ENCODE measurements at places on chromosomes 16 and 17.

DNA sequence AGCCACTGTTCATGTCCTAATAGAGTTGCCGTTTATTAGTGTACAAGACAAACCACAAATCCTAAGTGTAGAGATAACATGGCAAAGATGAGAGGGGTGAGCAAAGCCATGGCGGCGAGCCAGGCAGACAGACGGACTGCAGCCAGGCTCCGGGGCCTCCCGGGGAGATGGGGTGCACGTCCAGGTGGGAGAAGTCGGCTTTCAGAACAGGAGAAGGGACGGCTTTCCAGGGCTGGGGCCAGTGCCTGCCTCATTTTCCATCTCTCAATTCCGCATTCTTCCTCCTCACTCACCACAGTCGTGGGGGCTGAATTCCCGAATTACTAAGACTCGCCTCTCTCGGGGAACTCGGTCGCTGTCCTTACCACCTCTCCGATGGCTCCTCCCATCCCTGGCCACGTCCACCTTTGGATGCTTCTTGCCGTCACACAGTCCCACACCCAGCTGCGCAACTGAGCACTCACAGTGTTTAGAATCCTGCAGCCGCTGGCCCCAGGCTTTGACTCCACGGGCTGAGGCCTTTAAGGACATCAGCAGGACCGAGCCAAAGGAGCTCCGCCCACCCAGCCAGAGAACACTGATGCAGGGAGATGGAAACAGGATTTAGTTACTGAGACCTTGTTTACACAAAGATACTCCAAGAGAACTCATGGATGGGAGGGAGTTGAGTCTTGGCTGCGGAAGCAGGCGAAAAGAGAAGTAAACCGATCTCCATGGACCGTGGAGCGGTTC lies 59.7 kb downstream of the RNF112 start:
- DNase-seq: peak; percentile 76

DNA sequence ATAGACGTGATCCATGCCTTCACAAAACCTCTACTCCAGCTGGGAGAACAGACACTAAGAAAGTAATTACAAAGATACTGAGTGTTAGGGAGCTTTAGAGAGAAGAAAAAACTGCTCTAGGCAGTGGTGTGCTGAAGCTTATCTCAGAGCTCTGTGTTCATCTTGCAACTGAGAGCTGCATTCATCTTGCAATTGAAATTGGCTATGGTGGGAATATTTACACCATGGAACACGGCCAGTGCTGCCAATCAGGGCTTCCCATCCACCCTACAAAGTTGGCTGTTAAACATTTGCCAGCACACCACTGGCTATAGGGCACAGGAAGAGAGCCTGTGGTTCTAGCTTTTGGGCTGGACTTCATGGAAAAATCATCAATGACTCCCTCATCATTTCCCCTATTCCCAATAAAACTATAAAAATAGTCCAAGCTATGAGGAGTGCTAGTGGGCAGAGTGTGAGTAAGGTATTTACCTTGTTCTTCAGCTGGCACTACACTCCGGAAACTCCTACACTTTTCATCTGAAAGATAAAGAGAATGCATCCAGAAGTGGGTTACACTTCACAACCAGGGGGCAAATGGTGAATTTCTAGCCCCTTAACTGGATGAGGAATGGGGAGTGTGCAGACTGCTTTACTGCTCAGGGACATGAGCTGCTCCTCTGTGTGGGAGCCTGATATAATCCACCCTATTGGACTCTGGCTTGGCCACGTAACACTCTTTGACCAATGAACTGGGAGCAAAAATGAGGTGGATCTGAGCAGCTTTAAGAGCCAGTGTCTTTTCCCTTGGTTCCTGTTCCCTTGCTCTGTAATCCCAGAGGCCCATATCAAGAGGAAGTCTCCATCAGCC lies 11.6 kb downstream of the GSG1L2 start:
- DNase-seq: no peak

GRCh38 chr16:12613131-12613991 lies 190.3 kb downstream of the CPPED1 start:
- DNase-seq: peak; percentile 31

- DNase-seq: no peak
Observed at GRCh38 chr17:72423286-72423589, 302.4 kb downstream of the SOX9 start.

- DNase-seq: no peak
Observed at GRCh38 chr16:88380619-88381018, 2.1 kb upstream of the ZNF469 start.

DNA sequence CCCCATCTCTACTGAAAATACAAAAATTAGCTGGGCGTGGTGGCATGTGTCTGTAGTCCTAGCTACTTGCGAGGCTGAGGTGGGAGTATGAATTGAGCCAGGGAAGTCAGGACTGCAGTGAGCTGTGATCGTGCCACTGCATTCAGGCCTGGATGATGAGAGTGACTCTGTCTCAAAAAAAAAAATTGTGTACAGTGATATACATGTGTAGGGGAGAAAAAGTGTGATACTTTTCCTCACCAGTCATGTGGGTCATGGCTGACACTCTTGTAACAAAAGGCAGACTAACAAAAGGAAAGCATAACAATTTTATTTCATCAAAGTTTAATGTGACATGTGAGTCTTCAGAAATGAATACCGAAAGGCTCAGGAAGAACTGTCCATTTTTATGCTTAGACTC lies 2.0 kb upstream of the ABCC12 start:
- no peak for DNase-seq

DNA sequence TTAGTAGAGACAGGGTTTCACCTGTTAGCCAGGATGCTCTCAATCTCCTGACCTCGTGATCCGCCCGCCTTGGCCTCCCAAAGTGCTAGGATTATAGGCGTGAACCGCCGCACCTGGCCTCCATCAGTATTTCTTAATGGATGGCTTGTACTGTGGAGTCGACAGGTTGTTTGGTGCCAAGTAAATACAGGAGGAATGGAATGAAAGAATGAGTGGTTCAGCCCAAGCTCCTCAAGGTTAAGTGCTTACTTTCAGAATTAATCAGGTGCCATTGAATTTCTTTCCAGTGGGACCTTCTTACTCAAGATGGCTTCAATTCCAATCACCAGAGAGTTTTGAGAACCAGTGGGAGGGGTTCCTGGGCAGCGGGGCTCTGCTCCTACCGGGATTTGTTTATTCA lies 25.0 kb downstream of the ALOX15 start:
- DNase-seq: peak; percentile 45

DNA sequence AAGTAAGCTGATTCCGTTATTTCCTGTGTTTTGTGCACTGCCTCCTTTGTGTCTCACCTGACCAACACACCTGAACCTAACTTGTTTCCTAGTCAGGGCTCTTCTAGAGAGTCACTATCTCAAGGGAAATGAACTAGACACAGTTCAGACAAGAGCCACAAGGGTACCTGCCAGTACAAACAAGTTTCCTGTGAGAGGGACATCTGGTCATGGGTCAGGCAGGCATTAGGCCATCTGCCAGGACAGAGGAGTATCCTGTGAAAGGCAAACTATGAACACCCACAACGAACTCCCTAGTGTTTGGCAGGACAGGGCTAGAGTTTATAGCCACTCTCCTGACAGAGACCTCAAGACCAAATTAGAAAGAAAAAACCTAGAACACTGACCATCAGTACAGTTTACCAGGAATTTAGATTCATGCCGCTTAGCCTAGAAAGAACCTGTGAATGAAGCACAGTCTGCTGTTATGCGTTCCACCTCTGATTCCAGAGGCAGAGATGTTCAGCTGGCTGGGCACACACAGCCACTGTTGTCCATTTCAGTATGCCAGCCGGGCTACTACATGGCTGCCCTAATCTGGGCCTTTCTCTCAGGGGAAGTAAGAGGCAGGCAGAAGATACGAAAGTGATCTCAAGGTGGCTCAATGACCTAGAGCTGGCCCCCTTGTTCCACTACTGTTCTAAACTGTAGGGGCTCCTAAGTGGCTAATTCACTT lies 20.7 kb upstream of the GLG1 start:
- no peak for DNase-seq

DNA sequence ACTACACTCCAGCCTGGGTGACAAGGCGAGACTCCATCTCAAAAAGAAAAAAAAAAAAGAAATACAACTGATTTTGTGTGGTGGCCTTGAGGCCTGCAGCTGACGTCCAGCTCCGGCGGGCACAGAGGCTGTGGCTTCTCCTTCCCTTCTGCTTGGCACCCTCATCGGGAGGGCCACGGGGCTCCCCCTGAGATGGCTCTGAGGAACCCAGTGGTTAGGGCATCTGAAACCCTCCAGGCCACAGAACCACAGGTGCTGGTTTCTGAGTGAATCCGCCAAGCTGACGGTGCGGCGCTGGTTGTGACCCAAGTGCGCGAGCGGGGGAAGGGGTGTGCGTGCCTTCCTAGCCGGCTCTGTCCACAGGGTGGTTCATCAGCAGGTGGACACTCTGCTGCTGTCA lies 63.4 kb downstream of the LMF1 start:
- DNase-seq: no peak

DNA sequence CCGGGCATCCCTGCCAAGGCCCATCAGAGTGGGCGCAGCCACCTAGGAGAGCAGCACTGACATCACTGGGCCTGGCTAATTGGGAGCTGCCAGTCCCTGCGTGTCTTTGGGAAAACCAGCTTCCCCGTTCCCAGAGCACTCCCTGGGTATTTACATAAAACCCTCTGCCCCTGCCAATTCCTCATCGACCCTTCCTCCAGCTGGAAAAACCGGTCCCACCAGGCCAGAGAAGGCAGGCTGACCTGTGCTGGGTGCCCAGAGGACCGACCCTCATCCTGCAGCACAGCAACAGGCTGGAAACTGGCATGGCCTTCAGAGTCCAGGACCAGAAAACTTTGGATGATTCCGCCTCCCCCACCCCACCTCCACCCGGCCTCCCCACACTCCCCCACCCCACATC lies 8.2 kb upstream of the FOXN1 start:
- peak; percentile 14 for DNase-seq

DNA sequence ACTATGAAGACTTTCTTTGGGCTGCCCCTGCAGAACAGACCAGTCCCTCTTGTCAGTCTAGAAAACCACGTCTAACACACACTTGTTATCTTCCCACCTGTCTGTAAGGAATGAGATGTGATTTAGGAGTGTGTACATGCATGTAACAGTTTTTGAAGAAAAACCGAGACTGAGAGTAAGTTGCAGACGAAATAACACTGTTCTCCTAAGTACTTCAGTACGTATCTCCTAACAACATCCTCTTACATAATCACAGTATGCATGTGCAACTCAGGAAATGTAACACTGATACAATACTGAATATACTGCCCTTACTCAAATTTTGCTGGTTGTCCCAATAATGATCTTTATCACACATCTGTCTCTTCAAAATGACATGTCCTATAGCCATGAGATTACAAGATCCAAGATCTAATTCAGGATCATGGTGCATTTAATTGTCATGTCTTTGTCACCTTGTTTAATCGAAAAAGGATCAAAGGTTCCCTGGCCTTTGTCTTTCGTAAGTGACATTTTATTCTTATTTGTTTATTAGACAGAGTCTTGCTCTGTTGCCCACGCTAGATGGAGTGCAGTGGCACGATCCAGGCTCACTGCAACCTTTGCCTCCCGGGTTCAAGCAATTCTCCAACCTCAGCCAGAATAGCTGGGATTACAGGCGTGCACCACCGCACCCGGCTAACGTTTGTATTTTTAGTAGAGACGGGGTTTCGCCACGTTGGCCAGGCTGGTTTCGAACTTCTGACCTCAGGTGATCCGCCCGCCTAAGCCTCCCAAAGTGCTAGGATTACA lies 25.6 kb downstream of the CREBBP start:
- DNase-seq: no peak

DNA sequence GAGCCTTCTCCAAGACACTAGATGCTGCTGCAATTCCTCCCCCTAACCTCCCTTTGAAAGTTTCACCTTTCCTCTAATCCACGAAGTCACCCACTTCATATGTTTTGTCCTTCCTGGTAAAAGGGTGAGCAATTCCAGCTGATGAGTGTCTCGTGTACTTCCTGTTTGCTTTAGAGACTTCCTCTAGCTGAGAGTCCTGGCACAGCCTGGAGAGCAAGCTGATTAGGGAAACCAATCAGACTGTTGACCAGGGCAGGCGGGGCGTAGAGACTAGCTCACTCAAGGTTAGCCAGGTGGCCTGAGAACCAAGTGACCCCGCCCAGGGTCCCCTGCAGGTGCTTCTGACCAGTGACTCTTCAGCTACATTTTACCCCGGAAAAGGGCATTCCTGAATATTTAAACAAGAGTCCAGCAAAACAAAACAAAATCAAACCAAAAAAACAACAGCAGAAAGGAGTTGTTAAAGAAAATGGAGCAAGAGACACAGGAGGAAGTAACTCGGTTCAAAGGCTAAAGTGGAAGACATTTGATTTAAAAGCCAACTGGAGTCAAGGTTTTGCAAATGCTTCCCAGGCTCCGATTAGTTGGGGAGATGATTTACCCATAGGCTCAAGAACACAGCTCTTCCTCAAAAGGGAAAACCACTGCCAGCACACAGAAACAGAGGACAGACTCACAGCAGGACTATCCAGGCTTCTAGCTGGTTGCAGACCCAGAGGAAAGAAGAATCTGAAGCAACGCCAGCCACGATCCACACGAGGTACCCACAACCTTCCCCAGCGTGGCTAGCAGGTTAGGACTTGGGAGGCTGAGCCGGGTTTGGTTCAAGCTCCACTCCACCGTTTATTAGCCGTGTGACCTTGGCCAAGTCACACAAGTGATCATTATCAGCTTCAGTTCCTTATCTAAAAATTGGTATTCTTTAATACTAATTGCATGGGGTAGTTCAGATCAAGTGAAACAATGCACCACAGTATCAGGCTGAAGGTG lies 13.4 kb downstream of the HSPB9 start:
- DNase-seq: peak; percentile 85

- no peak for DNase-seq
Observed at GRCh38 chr16:82603784-82604411, 22.9 kb upstream of the CDH13 start.

- DNase-seq: no peak
Observed at GRCh38 chr16:52101246-52101645, 445.7 kb downstream of the TOX3 start.

- no peak for DNase-seq
Observed at GRCh38 chr16:11201498-11202259, 54.3 kb downstream of the SOCS1 start.

GRCh38 chr16:842061-842476 lies 41.5 kb upstream of the GNG13 start:
- peak; percentile 34 for DNase-seq

GRCh38 chr17:5283571-5284315 lies 1.7 kb downstream of the RABEP1 start:
- no peak for DNase-seq

- peak; percentile 20 for DNase-seq
Observed at GRCh38 chr16:12120217-12120981, 143.9 kb downstream of the SNX29 start.

DNA sequence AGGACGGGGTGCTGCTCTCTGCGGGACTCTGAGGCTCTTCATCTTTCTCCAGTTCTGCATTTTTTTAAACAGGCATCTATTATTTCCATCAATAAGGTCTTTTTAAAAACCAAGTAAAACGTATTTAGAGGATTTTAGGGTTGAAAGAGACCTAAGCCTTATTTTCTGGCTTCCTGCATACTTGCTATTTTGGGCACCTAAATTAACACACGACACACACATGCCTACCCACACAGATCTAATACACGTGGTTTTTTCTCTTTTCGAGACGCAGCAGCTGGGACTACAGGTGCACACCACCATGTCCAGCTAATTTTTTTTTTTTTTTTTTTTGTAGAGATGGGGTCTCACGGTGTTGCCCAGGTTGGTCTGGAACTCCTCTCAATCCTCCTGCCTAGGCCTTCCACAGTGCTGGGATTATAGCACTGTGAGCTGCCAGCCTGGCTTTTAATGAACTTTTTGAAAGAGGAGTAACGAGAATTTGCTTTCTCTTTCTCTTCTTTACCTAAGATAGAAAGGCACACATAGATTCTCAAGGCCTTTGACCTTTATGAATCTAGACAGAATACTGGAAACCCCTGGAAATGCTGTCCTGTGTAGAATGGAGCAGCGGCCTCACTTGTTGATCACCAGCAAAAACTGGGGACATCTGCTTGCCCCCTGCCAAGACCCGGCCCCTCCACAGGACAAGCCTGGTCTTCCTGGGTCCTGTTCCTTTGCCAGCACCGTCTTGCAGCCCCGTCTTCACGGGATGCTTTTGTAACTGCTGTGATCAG lies 13.8 kb downstream of the DNAAF8 start:
- no peak for DNase-seq
